ENCODE measurements at places on chromosomes 1 and 21. TPM values are rescaled to one million over a fixed set of nuclear protein-coding genes. Genes with fewer than 3 reads are reported as not detected.

The KRTAP21-2 gene
- total RNA-seq, result not detected

The SLC44A3 gene
- total RNA-seq, result 3.2 TPM

The SEC16B gene
- total RNA-seq, result 0.35 TPM

The IFNGR2 gene
- 47.2 TPM for total RNA-seq

The RNF186 gene
- not detected for total RNA-seq

DNA sequence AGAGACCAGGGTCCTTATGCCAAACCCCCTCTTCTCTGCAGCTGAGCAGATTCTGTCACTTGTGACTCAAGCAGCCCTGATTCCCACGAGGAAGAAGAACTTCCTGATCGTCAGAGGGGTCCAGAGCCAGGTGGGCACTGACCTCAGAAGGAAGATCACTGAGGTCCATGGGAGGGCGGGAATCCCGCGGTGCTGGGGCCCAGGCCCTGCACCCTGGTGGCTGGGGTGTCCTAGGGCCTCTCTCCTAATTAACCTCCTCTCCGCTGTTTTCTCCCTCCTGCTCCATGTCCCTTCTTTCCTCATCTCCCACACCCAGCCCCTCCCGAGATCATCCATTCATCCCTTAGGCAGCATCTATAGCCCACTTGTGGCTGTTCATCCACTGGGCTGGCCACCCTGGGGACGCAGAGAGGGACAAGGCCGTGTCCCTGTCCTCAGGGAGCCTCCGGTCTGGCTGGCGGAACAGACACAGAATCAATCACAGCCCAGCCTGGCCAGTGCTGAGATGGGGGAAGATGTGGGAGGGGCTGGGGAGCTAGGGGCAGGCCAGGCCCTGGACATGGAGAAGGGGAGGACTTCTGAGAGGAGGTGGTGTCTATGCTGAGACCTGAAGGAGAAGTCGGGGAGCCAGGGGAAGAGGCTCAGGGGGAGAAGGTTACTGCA is 638.3 kb downstream of the MATN1 start:
- no peaks in the 10 kb centered on the region for H3K36me3 ChIP-seq
- peaks cover 11% of the 10 kb centered on the region for H3K4me1 ChIP-seq
- no peak for DNase-seq

GRCh38 chr1:25051504-25051903 is 121.4 kb upstream of the RUNX3 start:
- DNase-seq, result no peak
- H3K36me3 ChIP-seq, result no peaks in the 10 kb centered on the region
- H3K4me3 ChIP-seq, result no peak overlapping the region
- H3K27me3 ChIP-seq, result no peaks in the 10 kb centered on the region
- H3K27ac ChIP-seq, result no peak overlapping the region
- H3K4me1 ChIP-seq, result no peaks in the 10 kb centered on the region

- no peak overlapping the region for H3K27ac ChIP-seq
- no peaks in the 10 kb centered on the region for H3K27me3 ChIP-seq
- no peaks in the 10 kb centered on the region for H3K36me3 ChIP-seq
- H3K4me3 ChIP-seq, result no peak overlapping the region
- no peaks in the 10 kb centered on the region for H3K4me1 ChIP-seq
- DNase-seq, result no peak
These were observed 24.4 kb upstream of the KCNJ6 start for GRCh38 chr21:37940691-37941090.

DNA sequence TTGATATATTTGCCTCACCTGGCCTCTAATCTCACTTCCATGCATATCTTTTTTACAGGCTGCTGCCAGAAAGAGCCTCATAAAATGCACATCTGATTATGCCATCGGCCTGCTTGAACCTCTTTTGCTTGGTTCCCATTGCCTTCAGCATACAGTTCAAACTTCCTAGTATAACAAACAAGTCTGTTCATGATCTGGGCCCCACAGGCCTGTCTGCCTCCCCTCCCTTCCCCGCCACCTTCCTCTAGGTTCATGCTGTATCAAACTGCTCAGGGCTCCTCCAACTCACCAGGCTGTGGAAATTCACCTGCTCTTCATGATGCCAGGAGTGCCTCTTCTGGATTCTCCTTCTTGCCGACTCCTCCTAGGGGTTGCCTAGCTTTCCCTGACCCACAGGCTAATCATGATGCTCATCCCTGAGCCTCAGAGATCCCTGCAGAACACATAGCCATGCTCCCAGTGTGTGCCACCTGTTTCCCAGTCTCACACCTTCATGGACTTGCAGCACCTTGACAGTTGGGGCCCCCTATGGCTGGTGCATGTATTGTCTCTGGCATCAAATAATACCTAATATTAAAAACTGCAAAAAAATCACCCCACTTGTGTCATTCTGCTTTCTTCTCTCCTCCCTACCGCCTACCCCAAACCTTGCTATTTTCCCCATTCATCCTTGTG is 33.7 kb upstream of the CD2 start:
- no peaks in the 10 kb centered on the region for H3K36me3 ChIP-seq
- no peaks in the 10 kb centered on the region for H3K4me1 ChIP-seq
- no peaks in the 10 kb centered on the region for H3K27me3 ChIP-seq
- no peak for DNase-seq
- no peak overlapping the region for H3K4me3 ChIP-seq

DNA sequence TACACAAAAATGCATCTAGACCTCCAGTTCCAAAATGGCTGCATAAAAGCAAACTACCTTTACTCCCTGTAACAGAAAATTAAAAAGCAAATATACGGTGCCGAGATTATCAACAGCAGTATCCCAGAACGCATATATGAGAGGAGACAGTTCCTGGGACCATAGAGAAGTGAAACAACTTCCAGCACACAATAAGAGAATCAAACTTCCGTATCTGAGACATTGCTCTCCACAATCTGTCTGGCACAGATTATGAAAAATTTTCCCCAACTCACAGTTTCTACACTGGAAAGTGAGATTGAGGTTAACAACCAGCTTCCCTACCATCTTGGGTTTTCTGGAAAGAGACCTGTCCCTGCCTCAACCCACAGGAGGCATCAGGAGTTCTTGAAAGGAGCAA is 47.2 kb upstream of the ST6GALNAC3 start:
- DNase-seq, result no peak
- no peaks in the 10 kb centered on the region for H3K27me3 ChIP-seq
- no peaks in the 10 kb centered on the region for H3K36me3 ChIP-seq
- H3K4me1 ChIP-seq, result peaks cover 11% of the 10 kb centered on the region
- no peak overlapping the region for H3K4me3 ChIP-seq

DNA sequence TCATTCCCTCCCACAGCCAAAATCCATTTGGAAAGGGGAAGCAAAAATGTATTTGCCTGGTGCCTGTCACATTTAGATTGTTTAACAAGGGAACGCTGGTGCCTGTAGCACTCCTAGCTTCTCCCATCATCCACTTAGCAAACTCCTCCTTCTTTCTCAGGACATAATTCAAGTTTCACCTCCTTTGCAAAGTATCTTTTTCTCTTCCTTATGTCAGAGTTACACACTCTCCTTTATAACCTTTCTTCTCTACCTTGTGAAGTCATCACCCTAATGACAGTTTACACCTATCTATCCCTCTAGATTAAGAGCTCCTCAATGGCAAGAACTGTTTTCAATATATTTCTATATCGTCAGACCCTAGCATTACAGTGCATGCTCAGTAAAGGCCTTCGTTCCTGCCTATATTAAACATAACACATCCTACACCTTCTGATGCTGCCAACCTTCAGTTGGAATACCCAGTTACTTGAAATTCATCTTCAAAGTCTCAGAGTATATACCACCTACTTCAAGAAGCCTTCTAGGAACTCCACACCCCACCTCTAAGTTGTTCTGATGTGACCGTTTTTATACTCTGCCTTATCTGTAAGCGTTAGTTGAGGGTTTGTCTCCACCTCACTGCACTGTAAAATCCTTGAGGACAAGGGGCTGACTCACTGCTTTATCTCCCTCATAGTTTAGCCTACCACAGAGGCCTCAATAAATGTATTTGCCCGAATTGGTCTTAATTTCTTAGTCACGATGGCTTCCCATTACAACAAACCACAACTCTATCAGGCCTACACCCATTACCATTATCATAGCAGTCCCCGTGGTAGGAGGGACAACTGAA is 1.0 kb upstream of the EPS15 start:
- no peak for DNase-seq
- H3K27me3 ChIP-seq, result no peaks in the 10 kb centered on the region
- peaks cover 21% of the 10 kb centered on the region for H3K4me1 ChIP-seq
- H3K4me3 ChIP-seq, result no peak overlapping the region
- no peaks in the 10 kb centered on the region for H3K36me3 ChIP-seq
- no peak overlapping the region for H3K27ac ChIP-seq

GRCh38 chr1:77652268-77652667 is 30.2 kb downstream of the ZZZ3 start:
- no peaks in the 10 kb centered on the region for H3K36me3 ChIP-seq
- no peak overlapping the region for H3K27ac ChIP-seq
- H3K27me3 ChIP-seq, result no peaks in the 10 kb centered on the region
- no peaks in the 10 kb centered on the region for H3K4me1 ChIP-seq
- no peak for DNase-seq

GRCh38 chr1:155134880-155135414 is 705 bp upstream of the SLC50A1 start:
- no peaks in the 10 kb centered on the region for H3K27me3 ChIP-seq
- H3K27ac ChIP-seq, result peak overlapping the region; percentile 93

DNA sequence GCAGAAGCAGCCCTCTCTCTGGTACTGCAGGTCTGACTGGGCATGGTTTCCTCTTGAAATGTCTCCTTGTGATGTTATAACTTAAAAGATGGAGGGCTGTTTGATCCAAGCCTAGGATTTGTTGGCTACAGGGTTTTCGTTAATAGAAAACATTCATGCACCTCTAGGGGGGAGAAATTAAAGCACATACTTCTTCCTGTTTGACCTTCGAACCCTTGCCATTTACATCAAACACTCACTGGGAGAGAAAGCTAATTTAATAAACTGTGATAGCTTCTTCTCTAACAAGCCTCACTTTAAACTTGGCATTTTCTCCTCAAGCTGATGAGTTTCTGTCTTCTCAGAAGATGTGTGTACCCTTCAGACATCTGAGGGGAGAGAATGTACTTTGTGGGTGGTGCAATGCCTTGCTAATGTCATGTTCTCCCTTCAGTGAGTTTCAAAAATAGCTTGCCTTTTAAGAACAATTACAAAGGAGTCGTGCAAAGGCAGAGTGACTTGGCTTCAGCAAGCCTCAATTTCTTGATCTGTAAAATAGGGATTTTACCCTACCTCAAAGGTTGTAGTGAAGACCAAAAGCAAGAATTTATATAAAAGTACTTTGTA is 20.4 kb downstream of the CACHD1 start:
- no peaks in the 10 kb centered on the region for H3K36me3 ChIP-seq
- no peak overlapping the region for H3K4me3 ChIP-seq
- peaks cover 41% of the 10 kb centered on the region for H3K4me1 ChIP-seq
- no peak overlapping the region for H3K27ac ChIP-seq

DNA sequence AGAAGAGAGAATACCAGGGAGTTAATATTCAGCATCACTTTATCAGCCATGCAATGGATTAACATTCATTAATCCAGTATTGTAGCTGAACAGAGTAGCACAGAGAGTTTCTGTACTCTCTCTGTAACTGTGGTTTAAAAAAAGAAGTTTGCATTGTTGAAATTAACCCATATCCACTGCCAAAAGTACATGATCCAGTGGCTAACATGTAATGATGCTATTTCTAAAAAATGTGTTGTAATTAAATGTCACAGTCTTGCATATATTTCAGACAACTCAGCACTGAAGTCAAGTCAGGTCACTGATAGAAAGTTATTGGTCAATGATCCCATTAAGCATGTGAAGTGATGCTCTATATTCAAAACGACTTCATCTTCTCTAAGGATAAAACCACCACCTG is 141.3 kb downstream of the NRIP1 start:
- no peak overlapping the region for H3K4me3 ChIP-seq
- H3K27me3 ChIP-seq, result no peaks in the 10 kb centered on the region
- H3K36me3 ChIP-seq, result no peaks in the 10 kb centered on the region
- H3K27ac ChIP-seq, result no peak overlapping the region
- DNase-seq, result peak; percentile 72

Data from cardiac muscle cell (in vitro differentiated cells and primary cell).